ENCODE measurements at places on chromosomes 5 and 9. TPM values are rescaled to one million over a fixed set of nuclear protein-coding genes. Genes with fewer than 3 reads are reported as not detected.

Gene CCNO
- total RNA-seq = 7.6 TPM

Gene GRXCR2
- total RNA-seq = not detected

Gene COQ4
- total RNA-seq = 27.9 TPM

Gene TAF11L5
- not detected for total RNA-seq

Gene LHX3
- total RNA-seq = not detected

Gene NXNL2
- 0.70 TPM for total RNA-seq

Gene LRRC14B
- total RNA-seq = not detected

Gene DNLZ
- 16.1 TPM for total RNA-seq

Gene GRM6
- total RNA-seq = not detected

Gene IFNA21
- not detected for total RNA-seq

Gene HNRNPH1
- 307 TPM for total RNA-seq

Gene MGAT1
- 91.0 TPM for total RNA-seq

Gene DMRT3
- not detected for total RNA-seq

Gene NR5A1
- total RNA-seq = 0.28 TPM

Gene LSM11
- total RNA-seq = 1.7 TPM

Gene FOXD4
- total RNA-seq = not detected

Gene FEM1C
- total RNA-seq = 7.7 TPM

Gene SOX30
- total RNA-seq = not detected

Gene BTF3
- total RNA-seq = 273 TPM

Gene PCDHGA4
- total RNA-seq = 2.0 TPM

Gene FGF10
- 8.0 TPM for total RNA-seq

Gene RAD1
- total RNA-seq = 5.3 TPM

Gene RAB14
- 37.0 TPM for total RNA-seq

Gene GPX3
- 26.3 TPM for total RNA-seq

Gene TRIM7
- total RNA-seq = 2.2 TPM

Gene RGS7BP
- total RNA-seq = 0.14 TPM

Gene PLCXD3
- 4.9 TPM for total RNA-seq

Gene PCDHGB6
- total RNA-seq = 1.7 TPM

Gene CCL21
- 10.0 TPM for total RNA-seq

Gene LAMC3
- total RNA-seq = 2.2 TPM

Gene LRRC19
- total RNA-seq = 0.55 TPM

Gene PIP5K1B
- 6.4 TPM for total RNA-seq

Gene CER1
- not detected for total RNA-seq

Data from pancreas (tissue), 10 donors.